ENCODE measurements at places on chromosomes 13 and 19.

- peak; percentile 75 for DNase-seq
Measured at GRCh38 chr13:108269601-108270328, at the start of gene TNFSF13B. Gene TNFSF13B, plus strand, starts transcription at chr13:108269718. Its CDS starts 178 bp downstream, at chr13:108269896.

DNA sequence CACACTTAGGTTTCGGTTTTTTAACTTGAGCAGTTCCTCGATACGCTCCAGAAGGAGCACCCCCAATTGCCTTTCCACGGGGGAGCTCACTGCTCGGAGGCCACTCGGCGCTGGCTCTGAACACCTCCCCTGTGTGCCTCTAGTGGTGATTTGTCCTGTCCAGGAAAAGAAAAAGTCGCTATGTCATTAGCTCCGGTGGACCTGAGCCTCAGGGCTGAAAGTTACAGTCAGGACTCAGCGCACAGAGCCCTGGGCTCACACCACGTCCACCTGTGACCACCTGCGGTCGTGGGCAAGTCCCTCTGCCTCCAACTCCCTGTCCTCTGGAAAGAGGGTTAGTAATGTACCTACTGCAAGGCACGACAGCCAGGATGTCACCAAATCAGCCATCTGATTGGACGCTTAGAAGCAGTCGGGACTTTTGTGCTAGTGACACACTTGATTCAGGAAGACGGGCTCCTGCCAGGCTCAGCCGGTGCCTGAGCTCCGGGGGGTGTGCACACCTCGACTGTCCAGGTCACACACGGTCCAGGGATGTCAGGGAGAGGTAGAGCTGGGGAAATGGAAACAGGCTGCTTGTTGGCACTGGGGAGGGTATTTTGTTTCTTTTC is 3.9 kb upstream of the TMPRSS9 start:
- DNase-seq: no peak

- no peak for DNase-seq
Measured at GRCh38 chr19:45311621-45312020, 11.1 kb downstream of the CKM start.

GRCh38 chr13:76976490-76976889 is 15.4 kb upstream of the CLN5 start:
- peak; percentile 47 for DNase-seq

GRCh38 chr19:17347361-17347760 is 10.0 kb downstream of the GTPBP3 start:
- no peak for DNase-seq
